Left colon (tissue), 2 donors: ENCODE measurements at places on chromosomes 12 and 14. TPM values are rescaled to one million over a fixed set of nuclear protein-coding genes. Genes with fewer than 3 reads are reported as not detected.

DNA sequence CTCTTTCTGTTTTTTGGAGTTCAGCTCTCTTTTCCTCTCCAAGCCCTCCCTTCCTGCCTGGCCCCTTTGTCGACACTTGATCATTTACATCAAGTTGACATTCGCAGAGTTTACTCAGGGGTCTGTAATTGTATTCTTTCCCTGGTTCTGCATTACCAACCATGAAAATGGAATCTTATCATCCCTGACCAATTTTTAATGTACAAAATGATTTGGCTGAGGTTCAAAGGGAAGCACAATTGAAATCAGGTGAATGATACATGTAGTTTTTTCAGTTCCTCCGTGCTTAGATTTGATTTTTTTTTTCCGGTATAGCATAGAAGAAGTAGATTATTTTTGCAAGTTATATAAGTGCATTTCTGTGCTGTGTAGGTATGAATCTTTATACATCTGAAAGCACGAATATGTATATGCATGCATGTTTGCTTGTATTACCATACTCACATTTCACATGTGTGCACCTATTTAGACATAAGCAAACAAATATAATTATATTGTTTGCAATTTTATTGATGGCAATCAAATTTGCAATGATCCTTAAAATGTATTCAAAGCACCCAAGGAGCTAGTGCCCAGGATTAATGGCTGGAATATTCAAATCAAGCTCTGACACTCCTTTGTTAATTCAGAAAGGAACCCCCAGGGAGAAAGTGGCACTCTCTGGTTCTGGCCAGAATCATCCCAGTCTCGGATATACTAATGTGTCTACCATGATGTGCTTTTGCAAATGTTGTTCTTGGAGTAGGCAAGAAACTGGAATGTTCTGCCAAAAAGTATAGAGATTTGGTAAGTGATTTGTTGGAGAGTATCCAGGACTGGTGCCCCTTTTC lies 189.3 kb downstream of the VRK1 start:
- DNase-seq: no peak

- DNase-seq: no peak
Measured at GRCh38 chr12:124564971-124565491, 2.4 kb downstream of the NCOR2 start.

- no peak for DNase-seq
Measured at GRCh38 chr12:29593001-29593400, 95.5 kb upstream of the OVCH1 start.

A2ML1 gene
- total RNA-seq: not detected

KRT85 gene
- not detected for total RNA-seq

KRT86 gene
- 0.20 TPM for total RNA-seq
